ENCODE measurements at places on chromosomes 1 and 21.

GRCh38 chr1:87252406-87252805 lies 76.3 kb upstream of the LMO4 start:
- DNase-seq, result no peak

DNA sequence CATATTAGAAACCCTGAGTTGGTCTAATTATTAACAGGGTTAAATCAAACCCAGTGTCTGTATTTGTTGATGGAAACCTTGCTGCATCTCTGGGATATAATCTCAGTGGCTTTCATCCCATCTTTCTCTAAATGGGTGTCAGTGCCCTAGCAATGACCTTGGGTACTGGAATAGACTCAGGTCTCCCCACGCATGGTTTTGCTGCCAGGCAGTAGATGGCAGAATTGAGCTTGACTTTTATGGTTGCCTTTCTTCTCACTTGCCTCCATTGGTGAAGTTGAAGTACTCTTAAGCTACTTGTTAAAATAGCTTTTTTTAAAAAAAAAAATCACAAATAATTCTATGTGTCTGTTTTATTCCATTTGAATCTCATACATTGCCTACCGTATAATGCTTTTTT lies 81.8 kb upstream of the HMCN1 start:
- no peak for DNase-seq

GRCh38 chr1:233086961-233087881 lies 136.8 kb downstream of the NTPCR start:
- DNase-seq, result no peak

GRCh38 chr1:62336638-62336994 lies 17.4 kb upstream of the KANK4 start:
- no peak for DNase-seq

DNA sequence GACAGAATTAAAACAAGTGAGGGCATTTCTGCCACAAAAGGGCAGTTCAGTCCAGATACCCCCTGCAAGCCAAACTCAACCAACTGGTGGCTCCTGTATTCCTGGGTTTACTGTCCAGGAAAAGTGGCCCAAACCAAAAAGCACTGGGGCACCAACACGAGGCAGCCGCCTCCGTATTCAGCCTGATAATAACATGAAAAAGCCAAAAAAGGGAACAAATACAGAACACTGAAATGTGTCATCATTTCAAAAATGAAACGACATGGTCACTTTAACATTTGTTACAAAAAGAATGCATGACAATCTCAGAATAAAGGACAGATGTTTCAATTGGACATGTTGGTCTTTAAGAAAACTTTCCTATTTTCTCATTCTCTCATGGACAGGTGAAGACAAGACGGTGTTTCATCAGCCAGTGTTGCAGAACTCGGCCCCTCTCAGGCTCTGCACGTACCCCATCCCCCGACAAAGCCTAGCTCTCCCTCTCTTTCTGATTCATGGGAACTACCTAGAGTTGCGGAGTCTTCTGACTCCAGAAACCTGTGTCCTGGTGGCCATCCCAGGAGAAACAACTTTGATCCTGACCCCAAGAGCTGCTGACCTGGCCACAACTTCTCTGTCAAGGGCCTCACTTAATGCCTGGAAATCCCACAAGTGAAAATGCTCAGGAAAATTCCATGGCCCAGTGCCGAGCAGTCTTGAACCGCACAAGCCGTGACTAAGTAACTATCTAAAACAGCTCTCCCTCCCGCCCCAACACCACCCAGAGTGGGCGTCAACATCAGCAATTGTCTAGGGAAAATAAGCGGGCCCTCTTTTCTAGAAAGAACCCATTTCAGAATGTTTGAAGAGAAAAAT lies 27.1 kb downstream of the ZBTB17 start:
- DNase-seq, result no peak

Measured in NCI-H1092 treated with DMSO at 0.1 percent for 48 hours (cell line).